ENCODE measurements at places on chromosomes 13 and 19.

DNA sequence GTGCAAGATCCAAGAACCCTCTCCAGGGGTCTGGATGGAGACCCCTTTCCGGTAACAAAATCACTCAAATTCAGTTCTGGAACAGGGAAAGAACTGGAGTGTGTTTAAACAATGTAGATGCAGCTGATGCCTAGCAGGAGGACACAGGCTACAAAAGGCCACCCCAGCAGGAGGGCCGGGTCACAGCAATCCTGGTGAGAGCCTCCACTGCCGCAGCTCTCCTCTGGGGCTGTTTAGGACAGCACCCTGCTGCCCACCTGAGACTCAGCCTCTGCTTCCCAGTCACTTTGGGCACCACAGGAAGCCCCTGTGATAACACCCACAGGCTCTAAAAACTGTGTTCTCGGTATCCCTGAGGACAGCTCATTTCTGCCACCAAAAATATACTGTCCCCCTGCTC lies 318.7 kb upstream of the NBEA start:
- no peak for DNase-seq

GRCh38 chr13:111114362-111115060 lies 599 bp upstream of the ARHGEF7 start:
- DNase-seq, result peak; percentile 49

GRCh38 chr13:44843403-44843802 lies 145.9 kb downstream of the NUFIP1 start:
- no peak for DNase-seq

DNA sequence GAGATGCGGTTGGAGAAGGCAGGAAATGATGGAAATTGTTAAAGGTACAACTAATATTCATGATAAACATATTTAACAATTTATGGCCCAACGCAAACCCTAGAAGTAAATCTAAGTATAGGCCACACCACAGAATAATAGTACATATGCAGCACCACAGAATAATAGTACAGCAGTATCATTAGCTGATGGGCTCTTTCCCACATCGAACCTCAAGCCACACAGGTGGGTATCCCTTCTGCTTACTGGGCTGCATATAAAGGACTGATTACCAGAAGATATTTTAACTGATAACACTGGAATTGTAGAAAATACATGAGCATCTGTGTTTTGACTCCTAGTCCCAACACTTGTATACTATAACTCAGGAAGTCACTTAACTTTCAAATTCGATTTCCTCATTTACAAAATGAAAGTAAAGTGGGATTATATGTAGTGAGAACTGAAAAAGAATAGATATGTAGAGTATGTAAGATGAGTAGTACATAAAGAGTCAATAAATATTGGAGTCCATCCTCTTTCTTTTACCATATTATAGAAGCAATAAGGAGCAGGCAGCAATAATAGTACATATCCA lies 91.5 kb downstream of the TSC22D1 start:
- DNase-seq, result no peak

- DNase-seq, result no peak
These were observed 171.6 kb upstream of the RNF113B start for GRCh38 chr13:98348466-98349200.

- no peak for DNase-seq
These were observed 227.4 kb downstream of the LHFPL6 start for GRCh38 chr13:39375601-39376000.

DNA sequence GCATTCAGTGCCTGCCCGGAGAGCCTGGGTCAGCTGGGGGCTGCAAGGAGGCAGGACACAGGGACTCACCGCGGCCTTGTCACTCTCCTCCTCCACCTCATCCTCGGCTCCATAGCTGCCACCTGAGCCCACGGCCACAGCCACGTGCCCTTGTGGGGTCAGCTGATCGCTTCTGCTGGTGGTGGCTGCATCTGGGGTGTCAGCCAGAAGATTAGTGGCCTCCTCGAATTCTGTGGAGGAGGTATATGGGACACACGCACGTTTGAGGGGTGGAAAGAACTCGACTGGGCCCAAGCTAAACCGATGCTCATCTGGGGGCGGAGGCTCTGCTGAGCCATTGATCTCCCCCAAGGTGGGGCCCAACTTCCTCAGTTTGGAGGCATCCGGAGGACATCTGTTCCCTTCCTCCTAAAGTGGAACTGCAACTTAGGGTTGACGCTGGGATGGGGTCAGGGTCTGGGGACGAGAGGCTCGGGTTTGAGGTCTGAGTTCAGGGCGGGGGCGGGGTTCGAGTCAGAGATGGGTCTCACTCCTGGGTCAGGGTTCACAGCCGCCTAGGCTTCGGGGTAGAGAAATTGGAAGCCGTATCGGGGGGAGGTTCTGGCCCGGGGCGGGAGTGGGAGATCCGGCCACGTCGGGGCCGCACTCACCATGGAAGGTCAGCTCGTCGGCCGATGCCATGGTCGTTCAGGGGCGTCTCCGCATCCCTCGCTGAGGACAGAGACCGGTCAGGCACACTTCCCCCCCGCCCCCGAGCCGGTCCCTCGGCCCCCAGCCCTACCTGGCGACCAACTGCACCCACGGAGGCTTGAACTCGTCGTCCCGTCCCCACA lies 493 bp downstream of the YIPF2 start:
- no peak for DNase-seq

- DNase-seq, result no peak
These were observed 27.9 kb downstream of the PLEKHJ1 start for GRCh38 chr19:2207991-2208860.

All from mesothelial cell of epicardium (in vitro differentiated cells).